ENCODE measurements at places on chromosomes 2 and 18.
A peak's percentile ranks its signal among the peaks of the same experiment; 100 is the strongest.

- DNase-seq, result no peak
Measured at GRCh38 chr2:42167458-42167857, 1.7 kb upstream of the EML4 start.

DNA sequence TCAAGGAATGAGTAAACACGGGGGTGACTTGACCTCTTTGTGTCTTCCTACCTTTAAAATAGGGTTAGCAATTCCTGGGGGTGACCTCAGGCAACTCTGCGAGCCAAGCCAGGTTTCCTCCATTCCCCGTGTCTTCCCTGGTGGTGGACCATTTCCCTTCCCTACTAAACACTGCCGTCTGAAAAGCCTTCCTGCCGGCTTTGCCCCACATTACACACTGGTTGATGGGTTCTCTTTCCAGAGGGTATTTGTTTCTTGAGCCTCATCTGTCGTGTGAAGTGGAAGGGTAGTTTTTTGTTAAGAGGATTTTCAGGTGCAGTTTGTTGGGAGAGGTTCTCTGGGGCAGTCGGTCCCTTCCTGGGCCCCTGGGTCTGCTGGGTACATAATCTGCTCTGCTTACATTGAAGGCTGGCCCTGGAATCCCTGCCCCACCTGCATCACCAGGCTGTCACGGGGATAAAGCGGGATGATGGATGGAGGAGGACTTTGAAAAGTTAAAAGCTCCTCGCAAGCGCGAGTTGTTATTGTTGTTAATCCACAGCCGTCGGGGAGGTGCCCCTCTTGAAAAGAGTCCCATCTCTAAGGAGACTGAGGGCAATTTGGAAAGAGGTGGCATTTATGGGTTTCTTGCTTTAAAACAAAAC, 175.4 kb upstream of the SPRED2 start:
- DNase-seq, result peak; percentile 47

- DNase-seq, result no peak
Measured at GRCh38 chr2:190763901-190764514, 115.1 kb downstream of the NAB1 start.

- no peak for DNase-seq
Measured at GRCh38 chr18:2395427-2396161, 175.7 kb downstream of the METTL4 start.

GRCh38 chr2:287911-288757, at the start of gene ALKAL2:
ALKAL2 (minus strand) TSS chr2:288091; CDS start chr2:287835, 256 bp downstream.
- peak; percentile 66 for DNase-seq

DNA sequence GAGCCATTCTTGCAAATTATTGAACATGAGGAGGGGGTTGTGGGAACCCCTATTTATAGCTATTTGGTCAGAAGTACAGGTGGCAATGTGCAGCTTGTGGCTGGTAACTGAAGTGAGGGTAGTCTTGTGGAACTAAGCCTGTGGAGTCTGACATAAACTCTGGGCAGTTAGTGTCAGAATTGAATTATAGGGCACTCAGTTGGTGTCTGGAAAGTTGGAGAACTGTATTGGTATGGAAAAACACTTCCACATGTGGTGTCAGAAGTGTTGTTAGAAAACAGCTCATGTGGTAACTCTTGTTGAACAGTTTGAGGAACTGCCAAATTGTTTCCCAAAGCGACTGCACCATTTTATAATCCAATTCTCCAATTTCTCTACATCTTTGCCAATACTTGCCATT, 7.5 kb downstream of the RALBP1 start:
- no peak for DNase-seq

- no peak for DNase-seq
Measured at GRCh38 chr2:128155970-128156369, 65.0 kb downstream of the UGGT1 start.

GRCh38 chr2:178718988-178719387, 88.2 kb downstream of the TTN start:
- no peak for DNase-seq

DNA sequence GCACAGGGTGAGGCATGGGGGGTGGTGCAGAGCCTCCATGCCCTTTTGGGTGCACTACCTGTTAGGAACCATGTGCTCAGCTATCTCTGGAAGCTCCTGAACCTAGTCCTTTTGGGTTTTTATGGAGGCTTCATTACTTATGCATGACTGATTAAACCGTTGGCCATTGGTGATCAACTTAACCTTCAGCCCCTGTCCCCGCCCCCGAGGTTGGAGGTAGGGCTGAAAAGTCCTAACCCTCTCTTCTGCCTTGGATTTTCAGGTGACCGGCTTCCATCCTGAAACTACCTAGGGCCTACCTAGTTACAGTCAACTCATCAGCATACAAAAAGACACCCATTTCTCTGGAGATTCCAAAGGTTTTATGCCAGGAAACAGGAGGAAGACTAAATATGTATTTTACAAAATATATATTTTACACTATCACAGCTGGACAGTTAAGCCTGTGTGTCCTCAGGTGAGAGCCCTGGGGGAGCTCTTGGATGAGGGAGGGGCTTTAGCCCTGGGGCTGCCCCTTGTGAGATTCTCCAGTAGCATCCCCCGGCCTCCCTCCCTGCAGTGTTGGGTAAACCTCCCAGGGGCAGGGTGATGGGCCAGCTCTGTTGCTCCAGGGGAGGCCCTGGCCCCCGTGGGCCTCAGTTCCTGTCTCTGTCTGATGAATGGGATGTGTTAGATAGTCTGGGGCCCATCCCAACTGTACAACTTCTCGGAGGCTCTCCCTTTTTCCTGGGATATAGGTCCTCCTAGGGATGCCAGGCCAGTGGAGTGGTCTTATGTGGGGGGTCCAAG, 24.1 kb downstream of the GLI2 start:
- no peak for DNase-seq

GRCh38 chr2:27754831-27755230, 16.7 kb upstream of the MRPL33 start:
- no peak for DNase-seq

GRCh38 chr18:2301316-2301715, 270.0 kb downstream of the METTL4 start:
- DNase-seq, result no peak

- DNase-seq, result no peak
Measured at GRCh38 chr18:31207391-31207790, 44.7 kb upstream of the DSC1 start.

- no peak for DNase-seq
Measured at GRCh38 chr18:43236921-43237320, 40.4 kb downstream of the SYT4 start.

DNA sequence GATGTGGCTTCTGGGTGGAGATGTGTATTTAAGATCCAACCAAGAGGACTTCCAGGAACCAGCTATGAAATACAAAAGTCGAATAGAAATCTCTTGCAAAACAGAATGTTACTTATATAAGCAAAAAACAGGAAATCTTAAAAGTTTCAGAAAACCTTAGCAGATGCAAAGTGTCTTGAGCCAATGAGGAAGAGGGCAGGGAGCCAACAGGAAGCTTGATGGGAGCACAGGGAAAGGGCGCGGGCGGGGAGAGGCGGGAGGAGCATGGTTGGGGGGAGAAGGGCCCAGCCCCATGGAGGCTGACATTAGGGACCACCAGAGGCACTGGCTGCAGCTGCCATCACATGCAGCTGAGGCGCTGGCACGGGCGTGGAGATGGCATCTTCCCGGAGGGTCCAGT, 203.3 kb downstream of the SNTG2 start:
- DNase-seq, result no peak

DNA sequence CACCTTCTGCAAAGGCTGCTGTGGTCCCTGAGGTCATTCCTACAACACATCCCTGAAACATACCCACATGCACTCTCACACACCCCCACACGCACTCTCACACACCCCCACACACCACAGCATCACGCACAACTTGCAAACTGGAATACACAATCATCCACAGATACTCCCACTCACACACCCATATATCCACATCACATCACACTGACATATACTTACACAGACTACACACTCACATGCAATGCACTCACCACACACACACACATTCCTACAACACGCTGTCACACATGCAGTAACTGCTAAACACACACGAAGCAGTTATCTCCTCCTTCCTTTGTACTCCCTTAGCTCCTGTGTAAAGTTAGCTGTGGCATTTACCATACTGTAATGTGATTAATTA, 57.1 kb upstream of the PKDCC start:
- DNase-seq, result no peak

GRCh38 chr2:106127282-106127771, 66.8 kb downstream of the UXS1 start:
- DNase-seq, result no peak

DNA sequence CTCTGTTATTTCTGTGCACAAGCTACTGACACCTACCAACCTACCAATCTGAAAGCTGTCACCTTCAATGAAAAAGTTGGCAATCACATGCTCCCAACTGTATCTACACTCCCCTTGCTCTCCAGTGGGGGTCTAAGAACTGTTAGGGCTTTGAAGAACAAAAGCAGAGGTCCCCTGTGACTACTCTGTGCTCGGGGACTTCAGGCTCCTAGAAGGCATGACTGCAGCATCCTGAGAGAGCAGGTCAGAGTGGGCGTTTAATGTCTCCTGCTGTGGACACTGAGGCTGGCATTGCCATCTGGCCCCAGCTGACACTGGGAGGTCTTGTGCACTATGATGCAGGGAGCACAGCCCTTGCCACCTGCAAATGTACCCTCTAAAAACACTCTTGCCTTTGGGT, 93.3 kb downstream of the ACTR2 start:
- DNase-seq, result no peak

DNA sequence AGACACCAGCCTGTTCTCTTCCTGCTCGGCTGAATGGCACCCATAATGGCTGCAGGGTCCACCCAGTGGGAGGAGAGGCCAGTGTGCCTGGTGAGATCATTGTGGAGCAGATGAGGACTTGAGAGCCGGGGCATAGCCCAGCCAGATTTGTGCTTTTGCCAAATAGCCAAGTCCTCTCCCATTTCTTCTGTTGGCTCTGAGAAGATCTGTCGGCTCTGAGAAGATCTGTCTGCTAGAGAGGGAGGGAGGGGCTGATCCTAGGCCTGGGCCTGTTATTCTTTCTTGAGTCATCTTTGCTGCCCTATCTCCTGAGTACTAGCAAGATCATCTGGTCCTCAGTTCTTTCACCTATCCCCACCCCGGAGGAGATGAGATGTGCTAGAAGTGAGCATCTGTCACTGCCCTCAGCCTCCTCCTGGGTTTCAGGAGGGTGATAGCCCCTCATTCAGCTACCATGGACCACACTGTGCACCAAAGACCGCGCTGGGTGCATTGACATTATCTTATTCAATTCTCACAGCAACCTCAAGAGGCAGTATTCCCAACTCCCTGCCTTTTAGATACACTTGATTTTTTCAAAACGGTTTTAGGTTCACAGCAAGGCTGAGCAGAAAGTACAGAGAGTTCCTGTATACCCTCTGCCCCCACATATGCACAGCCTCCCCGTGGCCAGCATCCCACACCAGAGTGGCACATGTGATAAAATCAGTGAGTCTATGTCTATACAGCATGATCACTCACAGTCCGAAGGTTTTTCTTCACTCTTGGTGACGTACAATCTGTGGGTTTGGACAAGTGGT, 98.6 kb downstream of the CAPN13 start:
- no peak for DNase-seq

DNA sequence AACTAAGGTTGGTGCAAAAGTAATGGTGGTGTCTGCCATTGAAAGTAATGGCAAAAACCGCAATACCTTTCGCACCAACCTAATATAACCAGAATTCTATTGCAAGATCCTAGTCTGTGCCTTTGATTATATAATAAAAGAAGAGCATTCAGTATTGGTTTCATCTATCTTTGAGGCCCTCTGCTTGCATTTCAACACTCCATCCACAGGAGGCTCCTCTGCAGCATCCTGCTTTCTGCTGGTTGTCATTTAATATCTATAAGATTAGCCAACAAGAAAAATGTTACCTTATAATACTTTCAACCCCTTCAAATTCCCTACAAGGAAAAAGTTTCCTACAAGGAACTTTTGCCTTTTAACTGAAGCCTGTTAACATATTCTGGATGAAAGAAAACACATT, 139.2 kb downstream of the CDCA7 start:
- no peak for DNase-seq

DNA sequence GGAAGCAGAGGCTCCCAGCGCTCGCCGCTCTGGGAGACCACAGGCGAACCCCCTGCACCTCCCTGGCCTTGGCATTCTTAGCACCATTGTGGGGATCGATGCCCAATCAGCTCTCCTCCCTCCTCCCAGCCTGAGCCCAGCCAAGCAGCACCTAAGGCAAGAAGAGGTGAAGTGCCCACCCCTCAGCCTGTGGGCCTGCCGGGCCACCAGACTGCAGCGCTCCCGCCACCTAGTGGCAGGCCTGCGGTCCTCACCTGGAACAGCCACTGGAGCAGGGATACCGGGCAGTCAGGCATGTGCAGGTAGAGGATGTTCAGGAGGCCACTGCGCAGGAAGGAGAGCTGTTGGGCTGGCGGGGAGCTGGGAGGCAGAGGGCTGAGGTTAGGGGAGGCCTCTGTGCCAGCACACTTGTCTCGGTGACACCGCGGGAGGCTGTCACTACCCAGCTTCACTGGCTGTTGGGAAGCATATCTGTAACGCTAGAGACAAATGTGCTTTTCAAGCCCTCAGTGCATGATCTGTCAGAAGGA, 35.2 kb downstream of the FAM178B start:
- DNase-seq, result peak; percentile 91

- no peak for DNase-seq
Measured at GRCh38 chr2:170651624-170652325, 63.4 kb upstream of the SP5 start.

- no peak for DNase-seq
Measured at GRCh38 chr18:5995626-5996025, 100.3 kb upstream of the TMEM200C start.

GRCh38 chr2:238949710-238950345, 101.9 kb downstream of the TWIST2 start:
- DNase-seq, result no peak

DNA sequence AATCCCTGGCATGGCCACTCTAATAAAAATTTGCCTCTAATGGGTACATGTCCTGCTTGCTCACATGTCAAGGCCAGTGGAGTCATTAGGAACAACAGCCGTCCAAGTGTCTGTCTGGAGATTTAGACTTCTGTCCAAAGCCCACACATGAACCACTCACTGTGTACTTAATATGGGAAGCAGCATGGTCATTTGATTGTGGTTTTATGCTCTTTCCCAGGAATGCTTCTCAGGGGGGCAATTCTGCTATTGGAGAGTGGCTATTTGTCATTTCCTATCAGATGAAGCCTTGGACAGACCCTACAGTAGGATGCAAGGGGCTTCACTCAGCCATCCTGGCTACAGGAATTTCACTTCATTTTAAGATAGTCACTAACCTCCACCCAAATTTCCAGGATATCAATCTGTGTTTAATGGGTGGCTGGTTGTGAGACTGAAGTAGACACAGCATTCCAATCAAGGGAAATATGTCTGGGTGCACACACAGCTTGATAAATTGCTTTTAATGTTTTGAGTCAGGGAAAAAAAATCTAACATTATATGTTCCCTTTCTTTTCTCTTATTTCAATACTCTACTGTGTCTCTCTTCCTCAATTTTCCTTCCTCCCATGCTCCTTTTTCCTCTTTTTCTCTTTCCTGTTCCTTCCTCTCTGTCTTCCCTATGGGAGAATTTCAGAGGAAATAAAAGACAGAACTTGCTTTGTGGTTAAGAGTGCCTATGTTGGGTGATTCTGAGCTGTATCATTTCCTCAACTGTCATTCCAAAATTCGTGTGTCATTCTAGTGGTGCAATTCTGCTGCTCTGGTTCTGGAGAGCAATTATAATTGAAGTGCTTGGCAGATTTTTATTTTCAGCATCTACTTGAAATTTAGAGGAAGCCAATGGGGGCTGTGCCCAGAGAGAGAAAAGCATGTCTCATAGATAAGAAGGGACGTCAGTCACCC, 320.1 kb downstream of the OSR1 start:
- DNase-seq, result no peak
